ENCODE measurements at places on chromosomes 5 and 9.

GRCh38 chr9:35520364-35520710, 30.4 kb downstream of the RUSC2 start:
- DNase-seq = peak; percentile 28

- no peak for DNase-seq
Observed at GRCh38 chr9:17528859-17529258, 50.0 kb upstream of the SH3GL2 start.

- no peak for DNase-seq
Observed at GRCh38 chr9:95935861-95936578, 60.5 kb downstream of the ERCC6L2 start.

GRCh38 chr9:25939126-25939525, 260.9 kb upstream of the TUSC1 start:
- DNase-seq = no peak

DNA sequence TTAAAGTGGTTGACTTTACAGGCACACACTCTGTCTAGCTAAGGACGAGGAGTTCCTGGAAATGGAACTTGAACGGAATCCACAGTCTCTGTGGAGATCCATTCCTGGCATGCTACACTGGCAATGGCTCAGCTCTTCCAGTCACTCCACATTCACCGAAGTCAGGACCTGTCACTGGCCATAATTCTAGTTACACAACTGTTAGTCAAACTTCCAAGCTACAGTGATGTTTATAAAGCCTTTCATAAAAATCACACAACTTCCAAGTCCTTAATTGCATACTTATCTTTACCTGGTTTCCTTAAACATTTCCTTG, 15.7 kb downstream of the CDC14B start:
- DNase-seq = peak; percentile 53

GRCh38 chr5:51960617-51961121, 577.4 kb downstream of the ISL1 start:
- DNase-seq = no peak

GRCh38 chr5:51810592-51810991, 427.3 kb downstream of the ISL1 start:
- DNase-seq = no peak

GRCh38 chr9:120385606-120386389, 194.2 kb downstream of the CDK5RAP2 start:
- DNase-seq = no peak

GRCh38 chr9:123954518-123955280, 24.8 kb upstream of the DENND1A start:
- DNase-seq = no peak

- peak; percentile 7 for DNase-seq
Observed at GRCh38 chr9:113529336-113530009, 65.9 kb downstream of the RGS3 start.

DNA sequence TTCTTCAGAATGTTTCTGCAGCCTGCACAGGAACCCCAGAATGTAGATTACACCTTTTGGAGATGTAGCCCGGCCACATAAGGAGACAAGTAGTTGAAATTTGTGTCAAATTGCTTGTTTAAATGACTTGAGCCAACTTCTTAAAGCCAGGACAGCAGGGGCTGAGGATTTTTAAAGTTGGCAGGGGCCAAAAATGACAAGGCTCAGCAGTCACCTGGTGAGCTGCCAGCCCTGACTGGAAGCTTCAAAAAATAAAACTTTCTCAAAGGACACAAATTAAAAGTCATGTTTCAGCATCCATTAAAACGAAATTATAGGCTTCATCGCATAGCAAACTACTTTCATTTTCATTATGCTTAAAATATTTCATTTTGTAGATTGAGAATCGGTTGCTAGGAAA, 340.3 kb upstream of the WWC1 start:
- no peak for DNase-seq

GRCh38 chr5:5483350-5483749, 60.9 kb downstream of the ICE1 start:
- no peak for DNase-seq

DNA sequence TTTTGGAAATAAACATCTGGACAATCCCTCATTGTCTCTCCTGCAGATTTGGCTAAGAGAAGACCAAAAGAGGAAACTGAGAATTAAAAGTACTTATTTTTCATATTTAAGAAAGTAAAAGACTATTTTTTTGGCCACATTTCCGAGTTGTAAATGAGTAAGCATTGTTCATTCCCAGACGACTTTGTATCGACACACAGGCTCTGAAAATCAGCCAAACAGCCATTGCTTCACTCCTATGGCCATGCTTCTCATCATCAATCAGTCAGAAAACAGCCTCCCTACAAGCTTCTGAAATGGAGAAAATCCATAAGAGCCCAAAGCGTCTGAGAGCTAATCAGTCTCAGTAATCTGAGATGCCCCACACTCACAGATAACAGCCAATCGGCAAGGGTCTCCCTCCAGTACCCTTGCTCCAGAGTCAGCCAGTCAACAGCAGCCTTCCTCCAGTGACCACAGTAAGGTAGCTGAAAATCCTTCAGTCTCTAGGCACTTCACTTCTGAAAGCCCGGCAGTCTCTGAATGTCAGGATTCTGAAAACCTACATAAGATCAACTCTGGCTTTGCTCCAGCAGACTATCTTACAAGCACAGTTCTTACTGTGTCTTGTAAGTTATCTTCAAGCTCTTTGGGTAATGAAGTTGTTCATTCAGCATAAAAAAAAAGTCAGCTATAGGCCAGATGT, 30.9 kb downstream of the CDO1 start:
- peak; percentile 28 for DNase-seq

GRCh38 chr9:137719194-137719593, 100.4 kb downstream of the EHMT1 start:
- DNase-seq = no peak

DNA sequence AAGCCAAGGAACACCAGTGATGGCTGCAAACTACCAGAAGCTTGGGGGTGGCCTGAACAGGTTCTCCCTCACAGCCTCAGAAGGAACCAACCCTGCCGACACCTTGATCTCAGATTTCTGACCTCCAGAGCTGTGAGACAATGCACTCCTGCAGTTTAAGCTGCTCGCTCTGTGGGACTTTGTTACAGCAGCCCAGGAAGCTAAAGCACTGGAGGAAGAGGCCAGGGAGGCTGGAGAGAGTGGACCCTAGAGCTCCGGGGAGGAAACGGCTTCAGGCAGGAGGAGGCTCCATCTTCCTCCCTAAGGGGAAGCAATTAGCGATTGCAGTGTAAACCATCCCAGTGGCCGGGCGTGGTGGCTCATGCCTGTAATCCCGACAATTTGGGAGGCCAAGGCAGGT, 25.1 kb downstream of the BARX1 start:
- no peak for DNase-seq

DNA sequence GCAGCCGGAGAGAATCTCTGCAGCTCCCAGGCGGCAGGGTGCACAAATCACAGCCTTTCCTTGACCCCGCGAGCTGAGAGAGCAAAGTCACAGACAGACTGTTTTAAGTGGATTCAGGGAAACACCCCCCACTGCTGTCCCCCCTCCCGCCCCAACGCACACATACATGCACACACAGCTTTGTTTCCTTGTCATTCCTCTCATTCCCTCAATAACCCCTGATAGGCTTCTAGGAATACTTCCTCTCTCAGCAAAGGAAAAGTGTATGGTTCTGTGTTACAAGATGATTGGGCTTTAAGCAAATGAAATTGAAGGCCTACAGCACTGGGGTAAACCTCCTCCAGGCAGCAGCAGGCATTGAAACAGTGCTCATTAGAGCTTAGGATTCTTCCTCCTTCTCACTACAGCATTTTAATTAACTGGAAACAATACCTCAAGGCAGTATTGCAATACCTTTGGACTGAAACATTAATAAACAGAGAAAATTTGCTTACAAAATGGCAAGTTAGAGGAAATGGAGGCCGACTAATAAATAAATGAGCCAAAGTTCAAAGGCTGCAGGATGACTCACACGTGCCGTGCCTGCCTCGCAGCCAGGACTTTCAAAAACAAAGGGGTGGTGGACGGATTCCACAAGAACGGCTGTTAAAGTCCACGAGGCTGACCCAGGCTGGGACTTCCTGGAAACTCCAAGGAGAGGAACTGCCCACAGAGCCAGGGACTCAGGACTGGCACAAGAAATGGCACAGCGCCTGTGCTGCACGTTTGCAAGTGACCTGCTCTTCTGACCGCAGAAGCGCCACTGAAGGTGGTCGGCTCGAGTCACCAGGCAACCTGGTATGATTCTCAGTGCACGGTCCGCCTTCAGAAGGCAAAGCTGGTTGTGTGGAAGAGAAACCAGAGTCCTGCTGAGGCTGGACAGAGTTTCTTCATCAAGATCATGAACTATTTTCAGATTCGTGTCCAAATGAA, 236.2 kb downstream of the SYK start:
- peak; percentile 39 for DNase-seq

- DNase-seq = no peak
Observed at GRCh38 chr9:100474924-100475276, 2.0 kb downstream of the TMEFF1 start.

DNA sequence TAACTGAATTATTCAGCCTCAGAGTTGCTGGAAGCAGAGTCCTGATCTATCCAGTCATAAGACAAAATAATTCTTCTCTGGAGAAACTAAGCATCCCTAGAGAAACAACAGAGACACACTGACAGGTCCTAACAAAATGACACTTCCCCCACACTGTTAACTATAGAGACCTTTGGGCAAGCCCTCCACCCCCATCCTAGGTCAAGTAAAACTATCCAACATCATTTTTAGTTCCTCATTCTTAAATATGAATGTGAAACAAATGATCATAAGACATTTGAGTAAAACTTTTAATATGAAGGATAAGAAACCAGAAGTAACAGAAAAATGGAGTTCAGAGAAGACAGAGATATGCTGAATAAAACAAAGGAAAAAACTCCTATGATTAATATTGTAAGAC, 30.9 kb downstream of the CNTLN start:
- no peak for DNase-seq

- DNase-seq = peak; percentile 77
Observed at GRCh38 chr9:121285835-121286687, 18.1 kb downstream of the GSN start.

DNA sequence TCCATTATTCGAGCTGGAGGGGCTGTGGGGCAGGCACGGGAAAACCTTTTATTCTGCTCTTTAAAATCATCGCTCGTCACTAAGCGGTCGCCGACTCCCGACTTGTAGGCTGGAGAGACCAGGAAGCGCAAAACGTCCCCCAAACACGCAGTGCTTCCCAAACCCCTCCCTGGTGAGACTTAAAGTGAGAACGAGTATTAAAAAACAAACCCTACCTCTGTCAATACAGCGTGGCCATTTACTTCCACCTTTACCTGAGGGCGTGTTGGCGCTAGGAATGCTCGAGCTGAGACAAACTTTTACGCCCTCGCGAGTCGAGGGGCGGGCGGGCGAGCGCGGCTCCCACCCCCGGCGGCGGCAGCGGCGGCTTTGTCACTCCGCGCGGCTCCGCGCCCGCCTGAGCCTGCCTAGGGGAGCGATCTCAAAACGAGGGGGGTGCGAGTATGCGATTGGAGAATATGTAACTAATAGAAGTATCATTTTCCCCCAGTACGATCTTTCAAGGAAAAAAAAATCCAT, at the start of gene NR2F1-AS1:
TSS of gene NR2F1-AS1 (minus strand) at position 293 of the 519 bp plus-strand sequence.
- DNase-seq = no peak

DNA sequence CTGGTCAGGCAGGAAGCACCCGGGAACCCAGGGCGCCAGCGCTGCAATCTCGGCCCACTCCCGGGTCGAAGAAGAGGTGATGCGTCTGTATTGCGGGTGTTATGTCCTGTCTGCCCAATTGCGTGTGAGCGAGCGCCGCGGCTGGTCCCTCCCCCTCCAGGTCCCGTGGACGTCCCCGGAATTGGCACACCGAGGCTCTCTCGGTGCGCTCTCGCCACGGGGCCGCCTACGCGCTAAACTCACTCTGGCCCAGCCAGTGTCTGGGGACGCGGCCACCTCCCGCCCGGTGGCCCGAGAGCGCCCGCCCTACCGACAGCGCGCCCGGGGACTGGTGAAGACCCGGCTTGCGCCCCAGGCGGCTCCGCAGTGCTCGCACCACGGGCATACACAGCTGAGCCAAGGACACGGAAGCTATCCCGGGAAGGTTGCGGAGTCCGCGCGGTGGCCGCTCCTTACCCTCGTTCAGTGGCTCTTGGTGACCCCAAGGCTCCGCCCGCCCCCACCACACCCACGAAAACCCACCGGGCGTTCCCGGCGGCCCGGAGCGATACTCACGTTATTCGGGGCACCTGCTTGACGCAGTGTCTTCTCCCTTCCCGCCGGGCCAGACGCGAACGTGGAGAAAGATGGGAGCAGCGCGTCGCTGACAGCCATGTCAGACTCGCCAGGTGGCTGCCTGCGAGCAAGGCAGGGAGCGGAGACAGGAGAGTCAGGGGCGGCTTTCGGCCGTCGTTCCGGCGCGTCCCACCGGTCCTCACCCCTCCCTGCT, 1.0 kb downstream of the KLF4 start:
- peak; percentile 83 for DNase-seq

- no peak for DNase-seq
Observed at GRCh38 chr9:112421771-112422222, 41.9 kb downstream of the HSDL2 start.

DNA sequence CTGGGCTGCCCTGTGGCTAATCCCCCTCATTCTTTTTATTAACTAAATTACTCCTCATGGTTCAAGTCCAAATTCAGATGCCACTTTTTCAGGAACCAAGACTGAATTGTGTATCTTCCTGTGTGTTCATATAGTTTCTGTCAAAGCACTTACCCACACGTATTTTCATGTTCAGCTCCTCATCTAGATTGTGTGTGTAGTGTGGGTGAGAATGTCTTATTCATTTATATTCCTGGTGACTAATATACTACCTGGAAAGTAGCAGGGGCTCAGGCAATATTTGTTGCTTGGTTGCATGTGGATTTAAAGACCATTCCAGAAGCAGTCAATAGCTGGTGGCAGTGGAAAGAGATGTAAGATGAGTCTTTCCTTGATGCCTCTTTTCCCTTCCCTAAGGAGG, 48.5 kb upstream of the SRP19 start:
- DNase-seq = no peak

GRCh38 chr9:134985451-134985850, 67.7 kb upstream of the FCN1 start:
- no peak for DNase-seq

DNA sequence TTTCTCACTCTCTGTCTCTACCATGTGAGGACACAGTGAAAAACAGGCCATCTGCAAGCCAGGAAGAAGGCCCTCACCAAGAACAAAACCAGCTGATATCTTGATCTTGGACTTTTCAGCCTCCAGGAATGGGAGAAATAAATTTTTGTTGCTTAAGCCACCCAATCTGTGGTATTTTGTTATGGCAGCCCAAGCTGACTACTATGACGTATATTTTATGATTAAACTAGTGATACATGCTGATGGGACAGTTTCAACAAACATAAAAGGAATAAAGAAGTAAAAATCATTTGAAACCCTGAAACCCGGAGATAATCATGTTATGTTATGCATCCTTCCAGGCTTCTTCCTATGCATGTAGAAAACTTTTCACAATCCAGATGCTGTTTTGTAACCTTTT, 71.5 kb upstream of the ERBIN start:
- no peak for DNase-seq

- DNase-seq = no peak
Observed at GRCh38 chr9:107874591-107875369, 385.2 kb upstream of the KLF4 start.
